Nucleus accumbens (tissue), 56 donors: ENCODE measurements at places on chromosomes 4 and X.

GRCh38 chrX:19347916-19348315 lies 4.2 kb downstream of the PDHA1 start:
- no peak for DNase-seq

DNA sequence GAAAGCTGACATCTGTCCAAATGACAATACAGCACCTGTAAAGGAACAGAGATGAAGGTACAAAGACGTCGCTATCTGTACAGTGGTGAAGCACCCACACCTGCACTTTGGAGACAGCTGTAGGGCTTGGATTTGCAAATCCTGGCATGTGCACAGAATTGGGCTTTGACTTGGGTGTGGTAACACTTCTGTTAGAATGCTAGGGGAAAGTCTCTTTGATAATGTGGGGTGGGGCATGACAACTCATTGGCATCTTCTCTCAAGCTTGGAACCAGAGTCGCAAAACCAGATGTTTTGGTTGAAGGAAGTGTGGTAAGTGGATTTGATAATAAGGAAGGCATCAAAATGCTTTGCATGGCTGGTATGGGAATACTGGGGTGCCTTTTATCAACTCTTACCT lies 55.5 kb downstream of the VCX3B start:
- no peak for DNase-seq

DNA sequence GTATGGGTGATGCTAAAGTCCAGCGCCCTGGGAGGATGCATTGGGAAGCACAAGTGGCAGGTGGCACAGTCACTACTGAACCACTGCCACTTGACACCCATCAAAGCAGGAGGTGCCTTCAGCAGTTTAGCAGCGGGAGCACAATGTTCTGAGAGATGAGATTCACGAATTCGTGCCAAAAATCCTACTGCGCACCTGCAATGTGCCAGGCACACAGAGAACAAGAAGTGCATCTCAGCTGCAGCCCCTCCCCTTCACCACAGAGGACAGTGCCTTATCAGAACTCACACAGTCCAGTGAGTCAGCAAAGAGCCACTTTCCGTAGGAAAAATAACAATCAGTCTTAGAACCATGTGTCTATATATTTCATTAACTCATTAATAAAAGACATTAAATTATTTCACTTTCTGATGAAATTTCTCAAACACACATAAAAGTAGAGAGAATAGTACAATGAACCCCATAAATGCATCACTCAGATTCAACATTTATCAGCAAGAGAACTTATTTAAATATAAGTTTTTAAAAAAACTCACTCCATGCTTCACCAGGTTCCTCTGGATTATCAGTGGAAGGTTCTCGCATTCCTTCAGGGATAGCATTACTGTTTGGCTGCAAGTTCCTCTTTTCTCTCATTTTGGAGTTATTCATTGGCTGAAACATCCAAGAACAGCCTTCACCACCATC lies 47.0 kb downstream of the BEND2 start:
- DNase-seq: no peak

GRCh38 chrX:20530406-20530921 lies 263.8 kb upstream of the RPS6KA3 start:
- no peak for DNase-seq

GRCh38 chrX:118049713-118050112 lies 66.9 kb downstream of the KLHL13 start:
- no peak for DNase-seq

DNA sequence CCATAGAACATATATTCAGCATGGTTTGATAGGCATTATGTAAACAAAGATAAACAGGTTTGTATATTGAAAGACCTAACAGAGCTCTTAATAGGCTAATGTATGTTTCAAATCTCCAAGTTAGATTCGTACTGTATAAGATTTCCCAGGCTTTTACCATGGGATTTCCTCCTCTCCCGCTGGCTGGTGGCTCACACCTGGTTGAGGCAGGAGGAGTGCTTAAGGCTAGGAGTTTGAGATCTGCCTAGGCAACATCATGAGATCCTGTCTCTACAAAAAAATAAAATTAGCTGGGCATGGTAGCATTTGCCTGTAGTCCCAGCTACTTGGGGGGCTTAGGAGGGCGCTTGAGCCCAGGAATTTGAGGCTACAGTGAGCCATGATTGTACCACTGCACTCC lies 5.4 kb downstream of the CPE start:
- no peak for DNase-seq

- no peak for DNase-seq
These were observed 34.2 kb downstream of the COX7B2 start for GRCh38 chr4:46874811-46875210.

GRCh38 chrX:138001226-138001625 lies 435.3 kb downstream of the ZIC3 start:
- no peak for DNase-seq

GRCh38 chr4:123616951-123617461 lies 220.4 kb downstream of the SPRY1 start:
- no peak for DNase-seq
